ENCODE measurements at places on chromosomes 4 and X.

- DNase-seq: no peak
These were observed 156.6 kb upstream of the CTSO start for GRCh38 chr4:156109943-156110900.

DNA sequence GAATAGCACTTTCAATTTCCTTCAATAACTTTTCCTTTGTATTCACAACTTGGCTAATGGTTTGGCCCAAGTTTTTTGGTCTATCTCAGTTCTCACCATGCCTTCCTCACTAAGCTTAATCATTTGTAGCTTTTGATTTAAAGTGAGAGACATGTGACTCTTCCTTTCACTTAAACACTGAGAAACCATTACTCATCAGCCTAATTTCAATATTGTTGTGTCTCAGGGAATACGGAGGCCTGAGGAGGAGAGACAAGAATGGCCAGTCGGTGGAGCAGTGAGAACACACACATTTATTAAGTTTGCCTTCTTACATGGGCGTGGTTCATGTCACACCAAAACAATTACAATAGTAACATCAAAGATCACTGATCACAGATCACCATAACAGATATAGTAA is 56.7 kb downstream of the TSPAN5 start:
- DNase-seq: no peak

GRCh38 chrX:69321006-69321655 is 155.9 kb upstream of the PJA1 start:
- DNase-seq: no peak

DNA sequence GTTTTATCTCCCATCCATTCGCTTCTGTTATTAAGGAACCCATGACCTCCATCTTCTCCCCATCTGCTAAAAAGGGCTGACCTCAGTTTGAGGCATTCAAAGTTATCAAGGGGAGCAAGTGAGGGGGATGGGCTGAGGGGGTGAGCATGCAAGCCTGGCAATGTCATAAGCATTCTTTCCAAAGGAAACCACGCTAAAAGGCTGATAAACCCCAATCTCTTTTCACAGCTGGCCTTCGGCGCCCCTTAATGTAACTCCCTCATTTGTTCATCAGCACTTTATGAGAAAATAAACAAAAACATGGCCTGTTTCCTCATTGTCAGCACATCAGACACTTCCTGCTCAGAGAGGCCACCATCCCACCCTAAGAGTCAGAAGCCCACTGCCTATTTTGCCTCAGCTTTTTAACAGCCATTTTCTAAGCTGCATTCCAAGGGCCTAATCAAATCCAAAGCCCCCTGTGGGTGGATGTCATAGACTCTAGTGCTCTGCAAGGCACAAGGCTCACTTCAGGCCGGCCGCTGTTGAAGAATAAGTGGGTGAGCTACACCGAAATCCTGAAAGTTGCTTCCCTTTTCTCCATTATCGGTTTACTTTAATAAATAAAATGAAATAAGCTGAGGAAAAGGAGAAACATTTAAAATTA is 92.0 kb upstream of the SRD5A3 start:
- no peak for DNase-seq

DNA sequence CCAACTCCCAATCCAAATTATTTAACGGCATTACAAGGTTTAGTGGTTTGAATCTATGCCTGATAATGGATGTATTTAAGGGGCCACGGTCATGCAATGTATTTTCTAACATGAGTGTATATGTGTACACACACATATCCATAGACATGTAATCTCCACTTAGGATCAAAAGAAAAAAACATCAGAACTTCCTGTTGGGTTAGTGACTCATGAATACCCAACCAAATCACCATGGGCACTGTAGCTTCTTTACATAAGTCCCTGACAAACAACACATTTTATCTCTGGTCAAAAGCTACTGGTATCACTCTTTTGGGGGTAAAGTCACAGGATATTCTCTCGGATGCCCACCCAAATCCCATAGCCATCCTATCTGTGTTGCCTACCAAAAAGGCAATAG is 36.5 kb upstream of the TFDP3 start:
- no peak for DNase-seq

DNA sequence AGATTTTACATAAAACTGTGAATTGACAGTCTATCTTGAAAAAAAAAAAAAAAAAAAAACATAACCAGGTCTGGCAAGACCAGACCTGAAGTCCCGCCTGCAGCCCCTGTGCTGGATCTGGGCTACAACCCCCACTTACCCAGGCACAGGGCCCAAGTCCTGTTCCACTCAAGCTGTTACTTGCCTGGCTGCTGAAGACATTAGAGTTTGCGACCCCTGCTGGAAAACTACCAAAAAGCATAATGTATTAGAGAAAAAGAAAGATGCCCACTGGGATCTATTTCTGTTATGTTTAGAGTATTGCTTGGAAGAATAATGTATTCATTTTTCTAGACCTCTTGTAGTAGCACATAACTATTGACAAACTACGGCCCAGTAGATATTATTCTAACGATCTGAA is 4.7 kb downstream of the HS3ST1 start:
- no peak for DNase-seq

GRCh38 chr4:988726-989721 is 2.2 kb downstream of the IDUA start:
- no peak for DNase-seq

DNA sequence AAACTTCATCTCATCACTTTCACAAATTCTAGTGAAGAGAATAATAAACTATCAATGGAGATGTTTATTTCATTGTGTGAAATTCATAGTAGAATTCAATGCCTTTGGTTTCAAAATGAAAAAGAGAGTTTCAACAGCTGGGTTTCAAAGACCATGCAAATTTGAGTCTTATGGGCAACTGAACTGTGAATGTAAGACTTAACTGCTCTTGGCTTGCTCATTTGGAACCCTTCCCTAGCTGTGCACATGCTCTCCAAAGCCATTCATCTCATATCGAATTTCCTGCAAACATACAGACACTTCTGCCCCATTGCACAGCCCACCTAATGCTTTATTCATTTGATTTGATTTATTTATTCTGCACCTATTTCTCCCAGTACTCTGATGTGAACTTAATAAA is 154.5 kb downstream of the GRXCR1 start:
- DNase-seq: no peak

- no peak for DNase-seq
These were observed 341.2 kb downstream of the TECRL start for GRCh38 chr4:64068096-64068495.

- no peak for DNase-seq
These were observed 436.6 kb downstream of the SPRY1 start for GRCh38 chr4:123833171-123833643.

- DNase-seq: no peak
These were observed 20.8 kb downstream of the SPON2 start for GRCh38 chr4:1151541-1151940.

DNA sequence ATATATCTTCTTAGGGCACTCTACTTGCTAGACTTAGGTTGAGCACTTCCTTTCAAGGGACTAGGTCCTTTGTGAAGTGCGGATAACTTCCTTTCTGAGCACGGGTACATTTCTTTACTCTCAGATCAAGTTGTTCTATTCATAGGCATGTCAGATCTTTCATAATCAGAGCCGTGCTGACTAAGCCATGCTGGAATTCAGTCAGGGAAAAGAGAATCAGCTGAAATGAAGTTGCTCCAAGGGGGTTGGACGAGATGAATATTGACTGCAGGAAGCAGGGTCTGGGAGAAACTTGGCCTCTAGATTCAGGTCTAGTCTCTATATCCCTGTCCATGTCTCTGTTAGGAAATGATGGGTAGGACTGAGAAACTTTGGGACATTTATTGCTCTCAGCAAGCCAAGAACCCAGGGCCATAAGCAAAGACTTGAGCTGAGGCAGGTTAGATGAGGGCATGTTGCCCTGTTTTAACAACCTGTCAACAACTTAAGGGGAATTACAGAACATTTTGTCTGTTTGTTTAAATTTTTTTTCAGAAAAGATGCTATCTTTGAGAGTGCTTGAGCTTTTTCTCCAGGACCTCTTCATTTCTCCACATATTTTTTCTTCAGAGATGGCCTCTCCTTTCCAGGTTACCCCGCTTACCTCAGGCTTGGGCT is 28.3 kb downstream of the AREG start:
- DNase-seq: no peak

DNA sequence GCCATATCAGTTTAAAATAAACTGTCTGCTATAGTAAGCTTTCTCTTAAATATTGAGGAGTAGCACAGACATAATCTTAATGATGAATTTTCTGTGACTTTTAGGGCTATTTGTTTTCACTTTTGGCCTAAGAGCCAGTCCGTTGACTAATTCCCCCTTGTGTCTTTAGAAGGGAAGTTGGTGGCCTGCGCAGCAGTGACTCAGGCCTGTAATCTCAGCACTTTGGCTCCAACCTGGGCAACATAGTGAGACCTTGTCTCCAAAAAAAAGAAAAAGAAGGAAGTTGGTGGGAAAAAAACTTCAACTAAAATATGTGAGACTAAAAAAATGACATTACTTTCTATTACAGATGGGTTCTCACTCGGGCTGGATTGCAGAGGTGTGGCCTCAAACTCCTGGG is 3.4 kb downstream of the NCAPG start:
- no peak for DNase-seq

- DNase-seq: no peak
These were observed 379 bp downstream of the PDGFC start for GRCh38 chr4:156971165-156971675.
